PC-3 (cell line): ENCODE measurements at places on chromosomes 3 and 15. TPM values are rescaled to one million over a fixed set of nuclear protein-coding genes. Genes with fewer than 3 reads are reported as not detected.
A peak's percentile ranks its signal among the peaks of the same experiment; 100 is the strongest.

- DNase-seq = no peak
These were observed 62.4 kb downstream of the CD200 start for GRCh38 chr3:112395181-112395895.

- DNase-seq = peak; percentile 89
These were observed at the start of gene CMTM7 for GRCh38 chr3:32391643-32392535. Gene CMTM7 (plus strand): TSS chr3:32391853. CDS start chr3:32391907, 54 bp downstream.

GRCh38 chr15:41283653-41284426, 48.6 kb downstream of the OIP5 start:
- peak; percentile 99 for DNase-seq

GRCh38 chr15:58433597-58434333, 2.0 kb downstream of the LIPC start:
- no peak for DNase-seq

GRCh38 chr15:55394694-55395093, 13.5 kb downstream of the CCPG1 start:
- no peak for DNase-seq

DNA sequence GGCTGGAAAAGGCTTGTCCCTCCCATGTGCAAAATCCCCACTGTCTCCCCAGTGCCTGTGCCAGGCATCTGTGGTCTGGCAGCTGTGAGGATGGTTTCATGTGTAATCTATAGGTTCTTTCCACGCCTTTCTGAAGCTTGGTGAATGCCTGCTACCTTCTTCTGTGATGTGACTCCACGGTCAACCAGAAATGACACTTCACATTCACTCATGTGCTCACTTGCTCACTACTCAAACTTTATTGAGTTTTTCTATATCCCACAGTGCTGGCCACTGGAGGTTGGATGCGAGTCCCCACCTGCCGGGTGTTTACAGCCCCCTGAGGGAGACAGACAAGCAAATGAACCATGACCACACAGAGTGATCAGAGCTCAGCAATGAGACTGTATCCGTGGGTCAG, 27.9 kb upstream of the TLE3 start:
- no peak for DNase-seq

- peak; percentile 51 for DNase-seq
These were observed 265.6 kb upstream of the ATP11B start for GRCh38 chr3:182527745-182528144.

DNA sequence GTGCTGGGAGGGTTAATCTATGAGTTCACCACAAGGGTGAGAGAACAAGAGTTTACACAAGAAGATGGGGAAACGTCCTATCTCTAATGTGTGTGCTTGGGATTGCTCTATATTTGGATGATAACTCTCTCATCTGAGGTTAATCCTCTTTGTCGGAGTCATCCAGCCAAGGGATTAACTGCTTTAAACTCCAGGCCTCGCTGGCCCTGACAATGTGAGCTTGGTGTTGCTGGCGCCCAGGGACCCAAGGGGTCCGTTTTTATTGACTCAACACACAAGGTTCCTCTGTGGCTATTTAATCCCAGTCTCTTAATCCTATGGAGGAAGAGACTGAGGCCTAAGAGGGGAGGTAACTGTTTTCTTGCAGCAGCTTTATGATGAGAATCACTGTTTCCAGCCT, 14.2 kb downstream of the SV2B start:
- DNase-seq = no peak

- no peak for DNase-seq
These were observed 84.1 kb downstream of the PCCB start for GRCh38 chr3:136334209-136334608.

- DNase-seq = no peak
These were observed 1097.2 kb downstream of the FHIT start for GRCh38 chr3:60154011-60154410.

GRCh38 chr15:40336744-40337122, 4.0 kb downstream of the CCDC9B start:
- DNase-seq = no peak

DNA sequence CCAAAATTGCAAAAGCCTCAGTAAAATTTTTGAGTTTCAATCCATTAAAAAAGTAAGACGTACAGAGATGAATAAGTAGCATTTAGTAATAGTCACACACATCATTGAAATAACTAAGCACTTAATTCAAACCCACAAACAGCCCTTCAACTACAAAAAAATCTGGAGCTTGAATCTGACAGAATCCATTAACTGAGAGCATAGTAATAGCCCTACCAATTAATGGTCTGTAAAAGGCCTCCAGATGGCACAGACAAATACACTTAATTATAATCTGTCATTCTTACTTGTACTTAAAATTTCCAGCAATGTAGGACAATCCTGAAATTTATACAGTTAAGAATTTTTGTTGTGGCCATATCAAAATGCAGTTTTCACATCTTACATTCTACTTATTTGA, 246.9 kb downstream of the VGLL3 start:
- no peak for DNase-seq

DNA sequence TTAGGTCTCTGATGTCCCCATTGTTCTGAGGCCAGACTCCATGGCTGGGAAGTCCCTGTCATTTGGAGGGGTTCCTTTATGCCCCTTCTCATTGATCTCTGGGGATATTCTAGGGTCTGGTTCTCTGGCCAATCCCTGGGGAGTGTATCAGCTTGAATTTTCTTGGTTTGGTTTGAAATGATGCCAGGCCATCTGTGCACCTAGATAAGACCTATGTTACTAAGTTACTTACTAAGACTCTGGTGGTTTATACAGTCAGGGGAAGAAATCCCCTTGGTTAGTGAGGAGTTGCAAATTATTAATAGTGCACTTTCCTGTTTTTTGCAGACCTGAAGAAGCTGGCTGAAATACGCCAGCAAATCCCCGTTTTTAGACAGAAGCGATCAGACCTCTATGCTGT, 20.3 kb downstream of the NIT2 start:
- no peak for DNase-seq

- DNase-seq = no peak
These were observed 182.7 kb downstream of the CNTN6 start for GRCh38 chr3:1275495-1275894.

GRCh38 chr3:155807823-155808222, 1.7 kb upstream of the C3orf33 start:
- no peak for DNase-seq

DNA sequence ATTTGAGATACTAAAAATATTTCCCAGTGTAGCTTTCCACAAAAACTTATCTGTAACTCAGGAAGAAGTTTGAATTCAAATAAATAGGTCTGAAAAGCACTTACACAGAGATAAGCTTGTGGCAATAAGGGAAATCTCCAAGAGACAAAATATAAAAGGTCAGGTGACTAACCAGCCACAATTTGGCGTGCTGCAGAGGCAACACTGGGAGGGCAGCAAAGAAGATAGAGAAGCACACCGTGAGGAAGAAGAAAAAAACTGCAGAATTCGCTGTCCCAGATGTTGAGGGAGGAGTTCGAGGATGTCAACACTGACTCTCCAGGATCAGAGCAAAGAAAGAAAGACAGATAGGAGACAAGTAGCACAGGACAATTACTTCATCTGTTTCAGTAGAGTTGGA, 204.4 kb downstream of the FMN1 start:
- DNase-seq = no peak

DNA sequence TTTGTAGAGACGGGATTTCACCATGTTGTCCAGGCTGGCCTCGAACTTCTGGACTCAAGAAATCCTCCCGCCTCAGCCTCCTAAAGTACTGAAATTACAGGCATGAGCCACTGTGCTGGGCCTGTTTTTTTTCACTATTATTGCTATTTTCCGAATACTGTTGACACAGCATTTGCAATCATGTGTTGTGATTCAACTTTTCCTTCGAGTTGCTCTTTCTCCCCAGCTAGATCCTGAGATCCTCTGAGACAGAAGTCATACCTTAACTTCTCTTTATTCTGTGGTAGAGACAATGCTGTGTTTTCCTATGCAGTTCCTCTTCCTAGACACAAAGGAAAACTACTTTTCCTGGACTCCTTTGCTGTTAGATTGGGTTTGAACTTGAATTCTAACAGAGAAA, 46.4 kb upstream of the USP3 start:
- no peak for DNase-seq

DNA sequence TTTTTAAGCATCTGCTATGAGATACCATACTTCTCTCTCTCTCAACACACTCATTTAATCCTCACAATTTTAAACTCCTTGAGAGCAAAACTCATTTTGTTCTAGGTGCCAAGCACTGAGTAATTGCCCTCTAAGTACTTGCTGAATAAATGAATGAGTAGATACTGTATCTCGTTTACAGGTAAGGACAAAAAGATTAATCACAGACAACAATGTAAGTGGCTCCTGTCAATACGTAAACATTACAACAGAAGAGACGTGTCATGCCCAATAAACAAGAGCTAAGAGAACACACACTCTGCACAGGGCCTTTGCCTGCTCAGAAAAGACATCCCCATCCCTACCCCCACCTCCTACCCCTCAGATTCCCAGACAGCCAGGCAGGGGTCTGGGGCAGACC, 59.8 kb downstream of the CHSY1 start:
- no peak for DNase-seq

- DNase-seq = no peak
These were observed 66.2 kb downstream of the CORO2B start for GRCh38 chr15:68644996-68645395.

- DNase-seq = no peak
These were observed 90.4 kb downstream of the XXYLT1 start for GRCh38 chr3:195180490-195181112.

GRCh38 chr15:51931638-51932037, 39.9 kb downstream of the LEO1 start:
- peak; percentile 93 for DNase-seq

DNA sequence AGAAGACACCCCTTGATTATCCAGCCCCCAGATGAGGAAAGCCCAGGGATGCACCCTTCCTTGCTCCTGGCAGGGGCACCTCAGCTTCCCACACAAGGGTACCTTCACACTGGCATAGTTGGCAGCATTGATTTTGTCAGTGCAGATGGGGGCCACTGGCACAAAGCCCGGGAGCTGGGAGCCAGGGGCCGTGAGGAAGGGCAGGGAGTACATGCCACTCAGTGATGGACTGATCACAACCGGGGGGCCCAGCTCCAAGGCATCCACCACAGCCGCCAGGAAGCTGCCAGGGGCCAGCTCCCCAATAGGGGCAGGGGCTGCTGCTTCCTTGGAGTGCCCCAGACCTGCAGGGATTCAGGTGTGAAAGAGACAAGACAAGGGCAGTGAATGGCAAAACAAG, 2.6 kb upstream of the PCBP4 start:
- DNase-seq = no peak

DNA sequence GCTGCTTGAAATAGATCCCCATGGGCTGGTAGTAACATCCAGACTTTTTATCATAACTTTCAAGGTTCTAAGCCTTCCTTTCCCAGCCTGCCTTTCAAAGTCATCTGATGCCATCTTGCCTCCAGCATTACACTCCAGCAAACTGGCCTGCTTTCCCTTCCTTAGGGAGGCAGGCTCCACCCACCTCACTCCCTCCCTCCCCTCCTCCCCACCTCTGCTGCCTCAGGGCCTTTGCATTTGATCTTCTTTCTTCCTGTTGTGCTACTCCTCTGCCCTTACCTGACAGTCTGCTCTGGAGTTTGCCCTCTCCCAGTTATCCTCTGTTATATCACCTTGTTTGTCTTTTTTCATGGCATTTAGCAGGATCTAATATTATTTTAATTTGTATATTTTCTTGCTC, 319.5 kb downstream of the KCNH8 start:
- no peak for DNase-seq

DNA sequence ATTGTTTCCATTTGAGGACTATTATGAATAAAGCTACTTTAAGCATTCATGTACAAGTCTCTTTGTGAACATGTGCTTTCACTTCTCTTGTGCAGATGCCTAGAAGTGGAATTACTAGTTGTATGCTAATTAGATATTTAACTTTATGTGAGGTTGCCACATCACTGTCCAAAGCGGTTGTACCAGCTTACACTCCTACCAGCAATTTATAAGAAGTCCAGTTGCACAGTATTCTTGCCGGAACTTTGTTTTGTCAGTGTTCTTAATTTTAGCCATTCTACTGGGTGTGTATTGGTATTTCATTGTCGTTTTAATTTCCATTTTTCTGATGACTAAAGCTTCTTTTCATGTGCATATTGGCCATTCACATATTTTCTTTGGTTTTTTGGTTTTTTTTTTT, 29.1 kb downstream of the SEMA3G start:
- no peak for DNase-seq

DNA sequence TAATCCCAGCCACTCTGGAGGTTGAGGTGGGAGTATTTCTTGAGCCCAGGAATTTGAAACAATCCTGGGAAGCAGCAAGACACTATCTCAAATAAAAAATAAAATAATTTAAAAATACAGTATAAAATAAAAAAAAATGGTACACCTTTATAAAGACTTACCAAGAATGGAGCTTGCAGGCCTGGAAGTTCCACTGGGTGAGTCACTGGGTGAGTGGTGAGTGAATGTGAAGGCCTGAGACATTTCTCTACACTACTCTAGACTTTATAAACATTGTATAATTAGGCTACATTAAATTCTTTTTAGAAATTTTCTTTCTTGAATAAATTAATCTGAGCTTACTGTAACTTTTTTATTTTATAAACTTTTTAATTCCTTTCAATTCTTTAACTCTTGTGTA, 609.1 kb upstream of the BCHE start:
- DNase-seq = peak; percentile 67

GRCh38 chr3:107411779-107412178, 34.5 kb downstream of the CCDC54 start:
- DNase-seq = no peak

GRCh38 chr3:165852711-165853110, 15.5 kb upstream of the BCHE start:
- DNase-seq = peak; percentile 11

DNA sequence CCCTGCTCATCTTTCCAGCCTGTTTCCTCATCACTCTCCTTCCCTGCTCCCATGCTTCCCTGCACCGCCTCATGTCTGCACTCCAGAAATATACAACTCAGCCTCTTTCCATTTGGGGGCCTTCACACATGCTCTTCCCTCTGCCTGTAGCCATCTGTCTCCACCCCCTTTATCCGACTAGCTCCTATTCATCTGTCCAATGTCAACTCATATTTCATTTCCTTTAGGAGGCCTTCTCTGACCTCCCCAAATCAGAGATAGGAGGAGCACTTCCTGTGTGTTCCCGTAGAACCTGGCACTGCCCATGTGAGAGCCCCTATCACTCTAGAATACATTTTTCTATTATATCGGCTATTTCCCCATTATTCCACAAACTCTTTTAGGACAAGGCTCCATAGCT, 10.6 kb downstream of the ATP8B4 start:
- DNase-seq = no peak

The CHRD gene
- not detected in 2 replicates for total RNA-seq

The NEIL1 gene
- total RNA-seq = 4.1 and 14.3 TPM in 2 replicates

The NEK4 gene
- 26.6 and 33.6 TPM in 2 replicates for total RNA-seq

The MCF2L2 gene
- total RNA-seq = 3.6 and 3.9 TPM in 2 replicates

The ZNF860 gene
- 7.9 and 10.5 TPM in 2 replicates for total RNA-seq

The LTK gene
- 0.07 and 0.29 TPM in 2 replicates for total RNA-seq

The C3orf85 gene
- total RNA-seq = not detected in 2 replicates

The RSRC1 gene
- 39.5 and 42.8 TPM in 2 replicates for total RNA-seq

The SIDT1 gene
- 14.1 and 18.4 TPM in 2 replicates for total RNA-seq

The ECE2 gene
- total RNA-seq = not detected in 2 replicates
